ENCODE measurements at places on chromosomes 6 and 20.

GRCh38 chr6:25439368-25439767 is 160.2 kb downstream of the CARMIL1 start:
- DNase-seq: no peak

DNA sequence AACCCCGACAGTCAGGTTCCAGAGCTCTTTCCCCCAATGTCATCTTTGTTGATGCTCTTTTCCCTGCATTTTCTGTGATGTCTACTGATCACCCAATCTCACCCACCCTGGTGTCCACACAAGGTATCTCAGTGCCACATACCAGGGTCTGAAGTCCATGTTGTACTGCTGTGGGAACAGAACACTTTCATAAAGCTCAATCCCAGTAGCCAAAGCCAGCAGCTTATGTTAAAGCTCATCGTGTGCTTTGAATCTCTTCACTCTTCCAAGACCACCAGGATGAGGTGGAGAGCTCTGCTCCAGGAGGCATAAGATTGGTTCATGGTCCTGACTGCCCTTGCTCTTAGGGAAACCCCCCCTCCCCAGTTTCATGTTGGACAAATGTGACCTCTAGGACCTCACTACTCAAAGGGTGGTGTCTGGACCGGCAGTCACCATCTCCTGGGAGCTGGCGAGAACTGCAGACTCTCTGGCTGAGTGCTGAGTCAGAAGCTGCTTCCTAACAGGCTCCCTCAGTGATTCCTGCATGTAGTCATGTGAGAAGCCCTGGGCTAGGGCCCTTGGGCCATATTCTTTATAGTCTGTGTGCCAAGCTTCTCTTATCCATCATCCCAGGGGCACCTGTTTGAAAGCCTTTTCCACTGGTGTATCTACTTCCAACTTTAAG is 13.4 kb upstream of the CPNE5 start:
- DNase-seq: no peak

GRCh38 chr20:38190166-38190565 is 25.1 kb upstream of the TGM2 start:
- no peak for DNase-seq

DNA sequence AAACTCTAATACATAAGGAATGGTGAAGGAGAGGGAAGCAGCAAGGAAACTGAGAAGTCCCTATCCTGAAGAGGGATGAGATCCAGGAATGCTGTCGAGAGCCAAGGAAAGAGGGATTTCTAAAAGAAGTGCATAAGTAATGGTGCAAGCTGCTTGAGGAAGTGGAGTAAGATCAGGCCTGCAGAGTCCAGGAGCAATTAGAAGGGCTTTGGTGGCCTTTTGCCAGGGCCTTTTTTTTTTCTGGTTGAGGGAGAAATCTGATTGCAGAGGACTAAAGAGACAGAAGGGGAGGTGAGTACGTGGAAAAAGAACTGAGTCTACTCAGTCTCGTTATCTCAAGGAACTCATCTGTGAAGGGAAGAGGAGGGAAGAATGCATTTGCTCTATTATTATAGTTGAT is 396.2 kb downstream of the UTRN start:
- no peak for DNase-seq

GRCh38 chr6:42166444-42167141 is 6.6 kb upstream of the GUCA1A start:
- peak; percentile 85 for DNase-seq

- no peak for DNase-seq
Observed at GRCh38 chr6:54700158-54700557, 146.4 kb upstream of the FAM83B start.

GRCh38 chr6:67535946-67536345 is 1099.1 kb upstream of the ADGRB3 start:
- no peak for DNase-seq

DNA sequence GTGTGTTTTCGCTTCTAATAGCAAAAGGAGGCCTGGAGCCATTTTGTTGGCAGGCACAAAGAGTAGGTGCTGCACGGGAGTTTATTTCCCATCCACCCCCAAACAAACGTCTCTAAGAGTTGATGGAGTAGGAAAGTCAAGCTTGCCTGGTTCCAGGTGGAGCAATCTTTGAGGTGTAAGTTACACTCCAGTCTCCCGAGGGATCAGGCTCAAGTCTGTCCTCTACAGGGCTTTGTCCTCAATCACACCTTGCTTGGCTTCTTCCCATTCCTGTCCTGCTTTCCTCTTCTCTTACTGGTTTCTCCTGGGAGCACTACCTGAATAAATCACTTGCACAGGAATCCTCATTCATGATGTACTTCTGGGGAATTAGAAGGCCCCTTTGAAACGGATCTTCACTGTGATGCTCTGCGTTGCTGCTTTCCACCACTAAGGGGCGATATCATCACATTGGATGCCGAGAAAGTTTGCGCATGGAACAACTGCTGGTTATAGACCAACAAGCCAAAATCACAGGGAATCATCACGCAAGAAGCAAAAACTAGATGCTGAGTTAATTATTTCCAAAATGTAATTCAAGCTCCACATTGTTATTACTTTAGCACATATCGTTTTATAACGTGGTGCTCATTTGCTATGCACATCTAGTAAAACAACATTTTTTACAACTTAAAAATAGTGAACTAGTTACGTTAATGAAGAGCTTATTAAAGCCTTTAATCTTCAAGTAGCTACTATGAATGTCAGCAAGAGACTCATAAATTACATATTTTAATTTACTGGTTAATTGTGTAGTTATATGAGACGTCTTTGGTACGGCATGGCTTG is 156.8 kb downstream of the DNAH8 start:
- DNase-seq: peak; percentile 49

DNA sequence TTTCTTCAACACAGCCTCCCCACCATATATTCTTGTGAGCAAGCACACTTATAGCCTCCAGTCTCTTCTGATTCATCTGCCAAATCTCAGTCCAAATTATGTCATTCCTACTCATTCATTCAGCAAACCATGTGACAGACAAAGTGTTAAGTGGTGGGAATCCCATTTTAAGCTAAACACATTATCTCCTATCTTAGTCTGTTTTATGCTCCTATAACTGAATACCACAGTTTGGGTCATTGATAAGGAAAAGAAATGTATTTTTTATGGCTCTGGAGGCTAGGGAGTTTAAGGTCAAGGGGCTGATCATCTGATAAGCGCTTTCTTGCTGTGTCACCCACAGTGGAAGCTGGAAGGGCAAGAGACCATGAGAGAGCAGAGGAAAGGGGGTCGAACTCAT is 23.9 kb upstream of the SMIM13 start:
- no peak for DNase-seq

GRCh38 chr6:137224799-137225198 is 5.6 kb upstream of the IFNGR1 start:
- DNase-seq: peak; percentile 62

- no peak for DNase-seq
Observed at GRCh38 chr20:57265336-57265996, 975 bp downstream of the BMP7 start.

DNA sequence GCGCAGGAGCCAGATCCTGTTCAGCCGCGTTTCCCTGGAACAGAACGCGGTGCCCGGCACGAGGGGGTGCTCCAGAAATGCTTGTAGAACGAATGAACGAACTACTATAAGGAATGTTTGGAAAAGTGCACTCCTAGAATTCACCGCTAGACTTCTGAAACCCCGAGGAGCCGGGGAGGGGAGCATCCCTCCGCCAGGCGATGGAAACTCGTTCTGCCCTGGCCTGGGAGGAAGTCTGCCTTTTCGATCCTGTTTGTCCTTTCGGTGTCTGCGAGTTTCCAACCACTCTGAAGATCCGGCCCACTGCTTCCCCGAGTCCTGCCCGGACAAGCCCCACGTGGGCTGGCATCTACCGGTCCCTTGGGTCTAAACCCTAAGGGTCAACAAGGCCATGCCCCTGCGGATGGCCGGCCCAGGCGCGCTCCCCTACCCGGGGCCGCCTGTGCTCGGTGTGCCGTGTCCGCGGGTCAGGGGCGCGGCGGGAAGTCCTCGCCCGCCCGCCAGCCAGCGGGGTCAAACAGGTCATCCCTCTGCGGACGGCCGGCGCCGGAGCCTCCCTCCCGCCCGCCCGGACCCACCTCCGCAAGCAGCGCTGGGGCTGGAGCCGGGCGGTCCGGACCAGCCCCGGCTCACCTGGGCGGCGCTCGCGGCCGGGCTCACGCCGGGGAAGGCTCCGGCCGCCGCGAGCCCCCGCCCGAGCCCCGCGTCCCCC is 526 bp downstream of the SULF2 start:
- no peak for DNase-seq

GRCh38 chr6:113018351-113019151 is 671.4 kb downstream of the RFPL4B start:
- no peak for DNase-seq

DNA sequence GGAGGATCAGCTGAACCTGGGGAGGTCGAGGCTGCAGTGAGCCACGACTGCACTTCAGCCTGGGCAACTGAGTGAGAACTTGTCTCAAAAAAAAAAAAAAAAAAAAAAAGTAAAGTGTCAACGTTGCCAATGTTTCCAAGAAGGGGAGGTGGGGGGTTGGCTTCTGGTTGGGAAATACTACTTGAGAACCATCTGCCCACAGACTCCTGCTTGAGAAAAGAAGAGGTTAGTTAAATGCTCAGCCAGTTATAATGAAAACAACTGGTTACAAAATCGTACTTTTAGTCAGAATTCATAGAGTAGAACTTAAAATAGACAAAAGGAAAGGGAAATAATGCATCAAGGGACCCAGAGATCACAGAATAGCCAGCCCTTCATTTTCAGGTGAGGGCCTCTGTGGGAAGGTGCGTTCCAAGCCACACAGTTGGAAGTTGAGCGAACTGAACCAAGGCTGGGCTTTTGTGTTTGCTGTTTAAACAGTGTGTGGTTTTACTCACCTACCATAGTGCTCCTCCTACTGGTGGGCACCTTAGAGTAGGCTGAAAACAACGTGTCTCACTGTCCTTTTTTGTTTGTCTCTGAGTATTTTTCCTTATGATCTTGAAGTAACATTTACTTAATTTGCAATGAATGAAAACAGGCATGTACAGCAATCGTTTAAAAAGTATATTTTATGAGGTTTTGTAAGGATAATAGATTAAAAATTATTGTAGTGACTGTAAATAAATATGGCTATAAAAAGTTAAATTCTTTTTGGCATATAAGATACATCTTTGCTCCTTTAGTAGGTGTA is 200.7 kb downstream of the BCAS1 start:
- DNase-seq: peak; percentile 54

DNA sequence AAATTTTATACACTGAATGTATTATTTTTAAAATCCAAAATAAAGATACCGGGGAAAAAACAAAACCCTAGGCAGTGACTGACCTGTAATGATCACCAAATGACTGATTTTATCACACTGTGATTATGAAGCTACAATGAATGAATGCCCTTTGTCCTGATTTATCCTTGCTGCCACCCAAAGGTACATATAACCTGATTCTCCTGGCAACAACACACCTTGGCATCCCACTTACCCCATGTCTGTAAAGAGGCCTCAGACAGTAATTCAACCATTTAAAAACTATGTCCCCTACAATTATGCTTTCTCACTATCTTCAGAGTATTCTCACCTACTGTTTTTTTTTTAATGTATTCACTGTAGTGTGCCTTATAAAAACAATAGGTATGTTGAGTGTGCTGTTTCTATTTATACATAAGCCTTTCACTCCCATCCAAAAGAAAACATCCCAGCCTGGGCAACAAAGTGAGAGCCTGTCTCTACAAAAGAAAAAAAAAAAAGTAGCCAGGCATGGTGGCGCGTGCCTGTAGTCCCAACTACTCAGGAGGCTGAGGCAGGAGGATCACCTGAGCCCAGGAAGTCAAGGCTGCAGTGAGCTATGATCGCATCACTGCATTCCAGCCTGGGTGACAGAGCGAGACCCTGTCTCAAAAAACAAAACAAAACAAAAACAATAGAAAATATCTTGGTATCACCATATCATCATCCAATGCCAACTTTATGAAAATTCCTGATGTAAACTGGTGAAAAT is 21.7 kb downstream of the B4GALT5 start:
- no peak for DNase-seq

DNA sequence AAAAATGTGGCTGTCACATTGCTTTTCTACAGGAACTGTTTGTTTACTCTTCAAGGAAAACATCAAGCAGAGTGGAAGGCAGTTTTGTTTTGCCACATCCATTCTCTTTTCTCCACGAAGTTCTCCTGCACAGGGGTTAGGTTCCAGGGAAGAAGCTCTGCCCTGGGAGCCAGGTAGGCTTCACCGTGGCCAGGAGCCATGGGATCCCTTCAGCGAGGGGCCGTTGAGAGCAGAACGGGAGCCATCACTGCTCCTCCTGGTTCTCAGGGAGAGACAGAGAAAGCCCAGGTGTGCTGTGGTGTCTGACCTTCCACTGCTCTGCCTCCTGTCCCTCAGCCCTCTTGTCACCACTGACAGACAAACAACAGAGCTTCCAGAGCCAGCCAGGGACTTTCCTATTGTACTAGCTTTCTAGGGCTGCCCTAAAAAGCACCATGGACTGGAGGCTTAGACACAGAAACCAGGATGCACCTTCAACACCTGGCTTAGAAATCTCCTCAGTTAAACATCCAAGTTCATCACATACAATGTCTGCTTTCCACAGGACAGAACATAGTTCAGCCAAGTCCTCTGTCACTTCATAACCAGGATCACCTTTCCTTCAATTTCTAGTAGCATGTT is 75.6 kb upstream of the SLC22A23 start:
- no peak for DNase-seq

GRCh38 chr6:87669051-87669450 is 33.0 kb downstream of the AKIRIN2 start:
- no peak for DNase-seq

GRCh38 chr6:169083508-169083874 is 170.2 kb downstream of the THBS2 start:
- DNase-seq: no peak

DNA sequence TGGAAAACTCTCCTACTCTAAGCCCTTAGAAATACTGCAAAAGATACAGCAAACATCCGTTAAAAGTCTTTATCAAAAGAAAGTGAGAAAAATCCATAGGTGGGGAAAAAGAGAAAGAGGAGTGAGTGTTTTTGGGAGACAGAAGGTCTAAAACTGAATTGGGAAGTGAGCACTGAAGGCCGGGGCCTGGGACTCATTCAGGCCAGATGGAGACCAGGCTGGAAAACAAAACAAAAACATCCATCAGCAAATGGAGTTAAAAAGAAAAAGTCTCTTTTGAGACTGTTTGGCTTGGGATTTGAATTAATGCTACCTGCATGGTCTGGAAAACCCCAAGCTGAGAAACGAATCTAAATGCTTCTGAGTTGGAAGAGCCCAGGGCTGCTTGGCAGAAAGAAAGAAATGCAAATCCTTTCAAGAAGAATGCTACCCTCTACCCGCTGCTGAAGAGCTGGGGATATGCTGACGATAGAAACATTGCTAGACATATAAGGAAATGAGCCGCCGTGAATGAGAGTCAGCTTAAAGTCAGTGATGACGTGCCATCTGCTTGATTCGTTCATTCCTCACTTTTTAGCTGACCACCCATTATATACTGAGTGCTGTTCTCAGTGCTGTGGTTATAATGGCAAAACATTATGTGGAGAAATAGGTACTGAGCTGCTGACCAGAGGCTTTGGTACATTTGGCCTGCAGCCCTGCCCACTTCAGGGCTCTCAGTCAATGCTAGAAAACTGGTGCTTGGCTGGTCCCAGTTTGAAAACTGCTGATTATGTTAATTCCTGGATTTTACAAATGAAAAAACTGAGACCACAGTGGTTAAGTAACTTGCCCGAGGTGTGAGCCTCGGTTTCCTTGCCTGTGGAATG is 28.0 kb upstream of the TULP4 start:
- peak; percentile 63 for DNase-seq
